A549 treated with Hydrocortisone at 1 μM for 4 hours (cell line): ENCODE measurements at places on chromosomes 13 and 19. TPM values are rescaled to one million over a fixed set of nuclear protein-coding genes. Genes with fewer than 3 reads are reported as not detected.

SIGLEC14 gene
- 0.05 to 0.10 TPM in 2 of 5 replicates, not detected in the others for total RNA-seq

PCSK4 gene
- 0.64 to 1.0 TPM (median 0.85 TPM) in 5 replicates for total RNA-seq

PSENEN gene
- total RNA-seq: 250 to 344 TPM (median 287 TPM) in 5 replicates

CKM gene
- 0.05 TPM in 1 of 5 replicates, not detected in the others for total RNA-seq

KIR2DL1 gene
- 0.05 TPM in 1 of 5 replicates, not detected in the others for total RNA-seq
